ENCODE measurements at places on chromosomes 6 and 20. TPM values are rescaled to one million over a fixed set of nuclear protein-coding genes. Genes with fewer than 3 reads are reported as not detected.

The TRIM10 gene
- total RNA-seq: not detected

The GPRC6A gene
- total RNA-seq: not detected

The LST1 gene
- total RNA-seq: not detected

The SPAG4 gene
- 0.30 TPM for total RNA-seq

The CST5 gene
- total RNA-seq: not detected

The KCNK16 gene
- not detected for total RNA-seq

- DNase-seq: no peak
Observed at GRCh38 chr6:4727217-4727616, 49.0 kb upstream of the CDYL start.

- no peak for DNase-seq
Observed at GRCh38 chr6:170112583-170112860, 178.4 kb downstream of the DLL1 start.

GRCh38 chr6:16619777-16620176 lies 141.5 kb downstream of the ATXN1 start:
- no peak for DNase-seq

DNA sequence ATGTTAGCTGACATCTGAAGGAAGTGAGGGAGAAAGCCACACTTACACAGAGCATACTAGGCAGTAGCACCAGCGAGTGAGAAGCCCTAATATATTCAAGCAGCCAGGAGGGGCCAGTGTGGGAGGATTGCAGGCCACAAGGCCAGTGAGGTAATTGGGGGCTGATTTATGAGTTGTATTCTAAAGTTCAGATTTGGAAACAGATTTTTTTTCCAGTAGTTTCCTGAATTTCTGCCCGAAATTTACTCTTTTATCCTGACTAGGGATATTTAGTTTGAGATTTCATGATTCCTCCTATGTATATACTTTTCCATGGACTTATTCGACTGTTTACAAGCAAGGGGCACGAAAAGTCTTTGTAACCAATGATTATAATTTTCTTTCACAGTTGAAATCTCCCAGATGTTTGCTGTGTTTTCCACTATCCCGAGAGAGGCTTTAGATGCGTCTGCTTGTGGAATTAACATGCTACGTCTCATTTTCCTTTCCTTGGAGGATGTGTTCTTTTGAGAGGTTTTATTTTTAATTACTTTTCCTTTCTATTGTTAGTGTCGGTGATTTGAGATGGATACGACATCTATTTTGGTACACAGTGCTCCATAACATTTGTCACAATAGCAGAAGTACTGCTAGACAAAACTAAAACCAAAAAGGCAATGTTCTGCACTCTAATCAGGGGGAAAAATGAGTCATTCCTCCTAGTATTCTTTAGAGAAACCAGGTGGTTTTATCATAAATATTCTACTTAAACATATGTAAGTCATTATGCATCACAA lies 356.3 kb upstream of the HSF2 start:
- no peak for DNase-seq

DNA sequence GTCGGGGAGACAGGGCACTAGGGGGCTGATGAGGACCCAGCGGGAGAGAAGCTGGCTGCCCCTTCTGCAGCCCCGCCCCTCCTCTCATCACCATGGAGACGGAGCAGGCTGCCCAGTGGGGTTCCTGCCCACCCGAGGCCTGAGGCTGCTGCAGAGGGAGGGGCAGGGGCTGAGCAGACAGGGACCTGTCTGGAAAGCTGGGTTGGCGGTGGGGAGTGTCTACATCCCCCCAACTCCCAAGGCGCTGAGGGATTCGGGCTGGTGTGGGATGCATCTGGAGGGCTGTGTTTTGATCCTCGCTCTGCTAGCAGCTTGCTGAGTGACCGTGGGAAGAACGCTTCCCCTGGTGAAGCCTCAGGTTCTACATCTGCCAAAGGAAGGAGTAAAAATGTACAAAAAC lies 1.2 kb upstream of the BPI start:
- DNase-seq: no peak

- no peak for DNase-seq
Observed at GRCh38 chr6:92132457-92132856, 1286.9 kb downstream of the EPHA7 start.

- DNase-seq: no peak
Observed at GRCh38 chr6:156752666-156753301, 24.4 kb upstream of the ARID1B start.

GRCh38 chr6:52523378-52524142 lies 53.3 kb downstream of the TRAM2 start:
- DNase-seq: no peak

- no peak for DNase-seq
Observed at GRCh38 chr6:24757611-24758010, 17.1 kb upstream of the GMNN start.

DNA sequence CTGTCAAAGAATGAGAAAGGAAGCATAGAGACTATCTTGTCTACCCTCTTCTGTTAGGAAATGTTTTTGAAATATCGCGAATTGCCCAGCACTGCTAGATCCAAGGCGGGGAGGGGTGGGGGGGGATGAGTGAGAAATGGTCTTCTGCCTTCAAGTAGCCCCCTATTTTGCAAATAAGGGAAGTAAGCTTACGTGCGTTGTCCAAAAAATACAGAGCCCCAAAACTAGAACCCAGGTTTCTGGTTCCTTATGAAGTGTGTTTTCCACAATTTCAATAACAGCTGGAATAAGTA lies 923 bp upstream of the ILRUN start:
- no peak for DNase-seq
